ENCODE measurements at places on chromosomes 7 and 10.

- no peak for DNase-seq
These were observed 5.1 kb downstream of the ANXA11 start for GRCh38 chr10:80200259-80200658.

GRCh38 chr10:91681361-91682276 lies 48.7 kb upstream of the PPP1R3C start:
- DNase-seq = peak; percentile 9

- no peak for DNase-seq
These were observed 212.7 kb downstream of the HDAC9 start for GRCh38 chr7:18708204-18708603.

- no peak for DNase-seq
These were observed 30.2 kb downstream of the WBP1L start for GRCh38 chr10:102773986-102774385.

- DNase-seq = no peak
These were observed 42.3 kb upstream of the GNA12 start for GRCh38 chr7:2886391-2886790.

DNA sequence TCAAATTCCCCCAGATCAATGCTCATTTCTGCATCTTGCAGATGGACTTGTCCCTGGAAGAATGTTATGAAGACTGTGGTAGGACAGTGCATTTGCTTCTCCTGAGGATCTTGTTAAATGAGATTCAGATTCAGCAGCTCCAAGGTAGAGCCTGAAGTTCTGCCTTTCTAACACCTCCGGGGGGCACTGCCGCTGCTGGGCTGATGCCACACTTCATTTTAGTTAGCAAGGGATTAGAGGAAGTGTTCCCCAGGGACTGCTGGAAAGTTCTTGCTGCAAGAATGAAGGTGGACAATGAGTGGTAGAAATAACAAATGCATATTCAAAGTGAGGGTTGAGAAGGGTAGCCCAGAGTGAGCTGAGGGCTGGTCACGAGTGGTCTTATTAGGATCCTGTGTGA lies 434.3 kb upstream of the AKR1E2 start:
- no peak for DNase-seq

GRCh38 chr7:131109011-131109758 lies 218.5 kb upstream of the MKLN1 start:
- DNase-seq = no peak

DNA sequence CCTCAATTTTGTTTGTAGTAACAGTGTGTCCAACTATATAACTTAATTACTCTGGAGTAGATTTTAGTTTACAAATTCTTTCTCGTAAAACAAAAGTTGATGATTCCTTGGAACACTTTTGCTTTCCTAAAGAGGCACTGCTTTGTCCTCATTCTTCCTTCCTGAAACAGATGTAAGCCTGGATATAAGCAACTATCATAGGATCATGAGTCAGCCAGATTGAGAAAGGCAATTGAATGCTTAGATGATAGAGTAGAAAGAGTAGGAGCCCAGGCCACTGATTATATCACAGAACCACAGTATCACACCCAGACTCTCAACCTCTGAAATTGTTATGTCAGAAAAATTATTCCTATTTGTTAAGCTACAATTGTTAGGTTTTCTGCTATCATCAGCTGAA lies 69.9 kb downstream of the TMEM106B start:
- no peak for DNase-seq

- no peak for DNase-seq
These were observed 8.6 kb downstream of the MUC3A start for GRCh38 chr7:100957832-100958421.

DNA sequence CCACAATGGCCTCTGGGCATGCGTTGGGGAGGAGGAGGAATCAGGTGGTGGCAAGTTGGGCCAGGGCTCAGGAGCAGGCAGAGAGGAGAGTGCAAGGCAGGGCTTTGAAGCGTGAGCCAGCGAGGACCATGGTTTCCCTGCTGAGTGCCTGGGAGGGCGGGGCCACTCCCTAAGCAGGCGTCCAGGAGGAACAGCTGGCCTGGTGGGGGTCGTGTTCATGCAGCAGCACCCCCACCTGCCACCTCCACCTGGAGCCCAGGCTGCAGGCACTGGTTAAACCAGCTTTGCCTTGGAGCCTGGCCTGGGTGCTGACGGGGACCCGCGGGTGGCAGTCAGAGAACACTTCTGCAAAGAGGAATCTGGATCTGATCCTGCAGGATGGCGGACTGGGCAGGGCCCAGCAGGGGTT lies 24.2 kb upstream of the AQP1 start:
- DNase-seq = no peak

GRCh38 chr7:35605760-35606159 lies 89.2 kb downstream of the HERPUD2 start:
- no peak for DNase-seq

- no peak for DNase-seq
These were observed 51.9 kb downstream of the GNA12 start for GRCh38 chr7:2792235-2792634.

DNA sequence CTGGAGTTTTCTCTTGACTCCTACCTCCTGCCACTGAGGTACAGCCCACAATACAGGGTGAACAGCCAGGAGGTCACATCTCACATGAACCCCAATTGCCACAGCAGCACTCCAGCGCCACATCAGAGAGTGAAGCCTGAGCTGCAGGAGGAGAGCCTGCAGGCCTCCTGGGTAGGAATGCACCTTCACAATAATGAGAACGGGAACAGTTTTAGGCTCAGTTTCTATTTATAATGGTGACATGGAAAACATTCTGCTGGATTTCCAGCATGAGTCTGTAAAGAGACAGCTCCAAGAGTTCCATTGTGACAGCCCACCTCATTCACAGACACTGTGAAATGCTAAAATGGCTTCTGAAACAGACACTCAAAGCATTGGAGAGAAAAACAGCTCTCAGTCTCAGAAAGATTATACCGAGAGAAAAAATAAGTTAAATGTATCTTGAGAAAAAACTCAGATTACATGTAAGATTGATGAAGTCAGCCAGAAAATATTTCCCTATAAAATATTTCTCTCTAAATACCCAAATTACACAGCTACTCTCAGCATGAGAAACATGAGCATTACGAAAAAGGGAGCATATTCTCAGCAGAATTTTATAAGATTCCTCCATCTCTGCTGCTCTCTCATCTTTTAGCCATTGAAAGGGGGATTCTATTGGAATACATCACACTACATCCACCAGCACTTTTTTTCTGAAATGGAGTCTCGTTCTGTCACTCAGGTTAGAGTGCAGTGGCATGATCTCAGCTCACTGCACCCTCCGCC lies 11.3 kb downstream of the ZNF680 start:
- DNase-seq = no peak

GRCh38 chr10:67015225-67015624 lies 89.4 kb downstream of the LRRTM3 start:
- no peak for DNase-seq

DNA sequence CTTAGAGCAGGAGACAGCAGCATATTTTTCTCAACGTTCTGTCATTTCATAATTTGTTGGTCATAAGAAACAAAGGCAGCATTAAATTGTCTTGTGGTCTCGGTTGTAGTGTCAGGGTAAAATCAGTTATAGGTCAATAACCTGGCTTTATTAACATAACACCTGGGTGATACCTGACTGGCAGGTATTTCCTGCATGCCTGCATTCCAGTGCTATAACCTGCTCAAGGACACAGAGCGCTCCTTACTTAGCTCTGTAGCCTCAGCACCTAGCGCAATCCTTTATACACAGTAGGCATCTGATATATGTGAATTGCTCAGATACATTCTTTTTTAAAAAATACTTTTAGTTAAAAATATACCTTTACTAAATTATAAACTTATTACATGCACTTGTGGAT lies 38.9 kb upstream of the PRKG1 start:
- no peak for DNase-seq
